ENCODE measurements at places on chromosomes 3 and 15.

DNA sequence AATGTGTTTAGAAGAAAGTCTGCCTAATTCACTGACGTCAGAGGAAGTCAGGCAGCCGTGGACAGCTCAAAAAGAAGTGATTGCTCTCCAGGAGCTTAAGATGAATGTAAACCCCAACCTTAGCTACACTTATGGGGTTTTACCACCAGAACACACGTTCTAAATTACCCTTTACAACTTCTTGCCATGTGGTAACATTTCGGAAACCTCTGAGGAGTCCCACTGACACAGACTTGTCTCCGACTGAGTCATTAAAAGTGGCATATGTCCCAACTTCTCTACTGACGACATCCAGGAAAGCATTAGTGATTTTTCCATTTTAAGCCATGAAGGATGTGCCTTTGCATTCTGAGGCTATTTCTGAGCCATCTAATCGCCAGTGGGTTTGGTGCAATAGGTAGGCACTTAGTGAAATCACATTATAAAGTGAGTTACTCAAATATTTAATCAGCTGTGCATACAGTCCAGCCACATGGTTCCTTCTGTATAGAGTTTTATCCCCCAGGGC lies 32.4 kb downstream of the C2CD4A start:
- no peak for DNase-seq

DNA sequence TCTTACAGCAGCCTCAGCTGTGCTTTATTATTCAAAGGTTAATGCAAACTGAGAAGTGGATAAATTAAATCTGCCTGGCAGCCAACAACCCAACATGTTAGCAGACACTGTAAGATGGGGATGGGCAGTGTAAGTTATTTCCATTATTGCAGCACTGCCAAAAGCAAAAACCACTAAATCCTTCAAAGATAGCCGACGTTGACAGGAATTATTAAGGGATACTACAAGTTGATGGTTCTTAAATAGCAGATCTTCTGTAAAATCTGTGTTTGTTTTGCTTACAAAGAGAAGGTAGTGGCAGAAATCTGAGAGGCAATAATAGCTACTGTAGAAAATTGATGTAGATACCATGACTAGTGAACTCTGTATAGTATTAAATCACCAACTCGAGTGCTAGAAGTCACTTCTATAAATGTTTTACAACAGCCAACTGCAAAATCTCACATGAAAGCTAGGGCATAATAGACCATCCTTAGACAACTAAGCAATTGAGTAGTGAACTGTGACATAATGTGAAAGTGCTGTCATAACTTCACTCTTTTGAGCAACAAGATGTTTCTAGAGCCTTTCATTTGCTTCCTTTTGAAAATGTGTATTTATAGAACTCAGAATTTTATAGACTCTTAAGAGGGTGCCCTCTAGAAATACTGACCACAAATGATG lies 278.6 kb downstream of the UBE2E2 start:
- no peak for DNase-seq

DNA sequence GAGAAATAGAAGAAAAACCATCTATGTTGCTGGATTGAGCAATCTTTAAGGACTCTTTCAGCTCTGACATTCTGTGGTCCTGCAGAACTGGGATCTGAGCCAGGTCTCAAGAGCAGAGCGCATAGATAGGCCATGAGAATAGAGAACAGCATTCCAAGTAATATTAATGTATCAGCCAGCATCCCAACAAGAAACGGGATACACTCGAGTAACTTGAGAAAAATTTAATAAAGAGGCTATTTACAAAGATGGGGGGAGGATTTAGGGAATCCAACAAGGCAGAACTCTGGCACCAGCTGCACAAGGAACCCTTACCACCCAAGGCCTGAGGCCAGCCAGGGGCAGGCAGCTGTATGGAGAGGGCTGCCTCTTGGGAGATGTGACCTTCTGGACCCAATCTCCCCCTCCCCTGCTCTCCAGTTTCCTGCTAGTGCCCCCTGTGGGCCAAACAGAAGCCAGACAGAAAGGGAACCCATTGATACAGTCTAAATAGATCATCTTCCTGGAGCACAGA lies 8.2 kb downstream of the TMOD2 start:
- DNase-seq: peak; percentile 58

DNA sequence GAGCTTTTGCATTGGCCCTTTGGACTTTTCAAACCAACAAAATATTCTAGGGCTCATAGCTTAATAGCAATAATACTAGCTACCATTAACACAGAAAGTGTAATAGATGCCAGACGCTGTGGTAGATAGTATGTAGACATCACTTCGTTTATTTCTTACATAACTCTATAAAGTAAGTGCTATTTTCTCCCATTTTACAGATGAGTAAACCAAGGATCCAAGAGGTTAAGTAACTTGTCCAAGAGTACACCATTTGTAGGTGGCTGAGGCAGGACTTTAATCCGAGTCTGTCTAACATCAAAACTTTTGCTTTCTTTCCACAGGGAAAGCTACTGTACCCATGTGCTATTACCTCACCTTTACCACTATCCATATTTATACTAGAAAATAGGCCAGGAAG lies 12.0 kb downstream of the EID1 start:
- no peak for DNase-seq

GRCh38 chr3:27544372-27544865 lies 60.2 kb upstream of the SLC4A7 start:
- DNase-seq: no peak

GRCh38 chr15:77493324-77493907 lies 72.7 kb downstream of the HMG20A start:
- no peak for DNase-seq

- no peak for DNase-seq
Observed at GRCh38 chr3:97736928-97737327, 27.6 kb upstream of the ARL6 start.

DNA sequence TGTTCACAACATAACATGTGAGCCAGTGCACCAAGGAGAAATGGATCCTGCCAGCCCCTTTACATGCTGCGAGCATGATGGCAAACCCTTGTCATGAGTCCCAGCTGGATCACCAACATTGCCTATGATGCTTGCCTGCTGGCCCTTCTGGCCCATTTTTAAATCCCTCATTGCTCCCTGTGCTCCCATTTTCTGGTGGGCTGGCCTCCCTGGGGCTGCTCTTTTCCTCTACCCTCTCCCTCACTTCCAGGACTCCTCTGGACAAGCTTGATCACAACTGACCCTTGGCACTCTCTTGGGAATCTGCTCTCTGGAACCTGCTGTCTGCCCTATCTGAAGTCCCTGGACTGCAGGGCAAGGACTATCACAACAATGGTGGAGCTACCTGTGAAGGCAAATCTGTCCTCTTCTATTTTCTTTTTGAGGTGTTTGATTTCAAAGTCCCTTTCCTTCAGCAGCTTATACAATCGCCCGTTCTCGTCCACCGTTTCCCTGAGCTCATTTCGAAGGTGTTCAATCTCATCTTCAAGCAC lies 16.3 kb downstream of the CCDC13 start:
- no peak for DNase-seq

GRCh38 chr3:196192524-196193051 lies 18.6 kb downstream of the ZDHHC19 start:
- peak; percentile 73 for DNase-seq

GRCh38 chr3:165895919-165896318 lies 58.7 kb upstream of the BCHE start:
- no peak for DNase-seq

DNA sequence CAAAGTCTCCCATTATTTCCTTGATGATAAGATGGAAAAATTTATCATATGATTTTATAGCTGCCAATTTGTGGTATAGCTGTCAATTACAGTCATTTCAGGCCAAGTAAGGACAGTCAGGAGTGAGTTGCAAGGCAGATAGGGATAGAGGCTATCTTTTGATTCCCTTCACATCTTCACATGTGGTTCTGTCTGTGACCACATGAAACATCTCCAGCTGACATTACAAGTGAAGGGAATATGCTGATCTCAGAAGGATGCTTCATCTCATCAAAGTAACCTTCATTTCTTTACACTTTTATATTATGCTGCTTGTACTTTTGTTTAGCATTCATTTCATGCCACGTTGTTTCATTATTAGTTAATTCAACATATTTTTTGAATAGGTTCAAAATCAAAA lies 136.9 kb upstream of the CFAP20DC start:
- no peak for DNase-seq

DNA sequence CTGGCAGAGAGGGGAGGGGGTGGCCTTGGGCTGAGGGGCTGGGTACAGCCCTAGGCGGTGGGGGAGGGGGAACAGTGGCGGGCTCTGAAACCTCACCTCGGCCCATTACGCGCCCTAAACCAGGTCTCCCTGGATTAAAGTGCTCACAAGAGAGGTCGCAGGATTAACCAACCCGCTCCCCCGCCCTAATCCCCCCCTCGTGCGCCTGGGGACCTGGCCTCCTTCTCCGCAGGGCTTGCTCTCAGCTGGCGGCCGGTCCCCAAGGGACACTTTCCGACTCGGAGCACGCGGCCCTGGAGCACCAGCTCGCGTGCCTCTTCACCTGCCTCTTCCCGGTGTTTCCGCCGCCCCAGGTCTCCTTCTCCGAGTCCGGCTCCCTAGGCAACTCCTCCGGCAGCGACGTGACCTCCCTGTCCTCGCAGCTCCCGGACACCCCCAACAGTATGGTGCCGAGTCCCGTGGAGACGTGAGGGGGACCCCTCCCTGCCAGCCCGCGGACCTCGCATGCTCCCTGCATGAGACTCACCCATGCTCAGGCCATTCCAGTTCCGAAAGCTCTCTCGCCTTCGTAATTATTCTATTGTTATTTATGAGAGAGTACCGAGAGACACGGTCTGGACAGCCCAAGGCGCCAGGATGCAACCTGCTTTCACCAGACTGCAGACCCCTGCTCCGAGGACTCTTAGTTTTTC lies 4.9 kb downstream of the ISL2 start:
- peak; percentile 45 for DNase-seq

DNA sequence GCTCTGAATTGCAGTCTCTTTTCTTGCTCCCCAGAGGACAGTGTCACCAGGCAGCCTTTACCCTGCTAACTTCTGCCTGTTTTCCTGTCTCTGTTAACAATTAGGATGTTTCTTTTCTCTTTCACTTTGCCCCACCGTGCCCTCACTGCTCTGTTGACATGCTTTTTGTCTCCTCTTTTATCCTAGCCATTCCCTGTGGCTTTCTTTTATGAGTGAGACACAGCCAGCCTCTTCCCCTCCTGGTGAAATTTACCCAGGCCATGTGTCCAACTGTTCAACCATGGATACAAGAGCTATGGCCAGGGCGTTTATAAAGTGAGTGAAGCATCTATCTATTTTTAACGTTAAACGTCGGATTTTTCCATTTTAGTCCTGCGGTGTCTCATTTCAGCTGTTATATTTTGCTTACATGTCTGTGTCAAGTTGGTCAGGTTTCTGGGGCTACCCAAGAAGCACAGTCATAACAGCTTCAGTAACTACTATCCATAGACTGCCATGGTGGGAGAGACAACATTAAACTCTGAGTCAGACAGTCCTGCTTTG lies 443.2 kb upstream of the AZI2 start:
- no peak for DNase-seq

DNA sequence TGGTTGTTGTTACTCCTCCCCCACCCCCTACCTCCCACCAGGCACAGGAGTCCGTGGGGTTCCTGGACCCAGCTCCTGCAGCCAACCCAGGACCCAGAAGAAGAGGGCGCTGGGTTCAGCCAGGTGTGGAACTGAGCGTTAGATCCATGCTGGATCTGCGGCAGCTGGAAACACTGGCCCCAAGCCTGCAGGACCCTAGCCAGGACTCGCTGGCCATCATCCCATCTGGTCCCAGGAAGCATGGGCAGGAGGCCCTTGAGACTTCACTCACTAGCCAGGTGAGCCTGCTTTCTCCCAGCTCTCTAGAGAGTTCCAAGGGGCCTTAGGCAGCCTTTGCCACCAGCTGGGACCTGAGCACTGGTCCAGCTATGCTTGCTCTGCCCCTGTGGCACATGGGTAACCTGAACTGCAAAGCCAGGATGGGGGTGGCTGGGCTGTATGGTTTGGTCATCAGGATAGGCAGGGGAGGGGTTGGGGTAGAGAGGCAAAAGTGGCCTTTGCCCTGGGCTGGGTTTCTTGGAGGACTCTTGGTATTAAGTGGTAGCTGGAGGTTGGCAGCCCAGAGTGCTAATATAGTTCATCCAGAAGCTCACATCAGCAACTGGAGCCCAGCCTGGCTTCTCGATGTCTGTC lies 7.0 kb upstream of the JMJD7 start:
- no peak for DNase-seq

DNA sequence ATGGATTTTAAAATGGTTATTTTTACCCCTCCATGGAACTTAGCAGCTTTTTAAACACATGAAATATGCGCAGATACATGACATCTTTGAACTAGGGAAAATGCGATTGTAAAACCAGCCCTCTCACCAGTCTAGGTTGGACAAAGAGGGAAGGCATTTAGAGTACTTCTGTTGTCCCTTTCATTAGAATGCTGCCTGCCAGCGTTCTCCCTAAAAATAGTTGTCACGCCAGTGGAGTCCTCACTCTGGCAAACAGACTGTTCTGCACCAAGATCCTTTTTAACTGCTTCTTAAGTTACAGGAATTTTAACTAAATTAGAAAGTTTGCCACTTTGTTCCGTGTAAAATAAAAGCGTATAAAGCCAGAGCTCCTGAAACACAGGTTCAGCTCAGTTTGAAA lies 295.3 kb downstream of the VPS13C start:
- no peak for DNase-seq

DNA sequence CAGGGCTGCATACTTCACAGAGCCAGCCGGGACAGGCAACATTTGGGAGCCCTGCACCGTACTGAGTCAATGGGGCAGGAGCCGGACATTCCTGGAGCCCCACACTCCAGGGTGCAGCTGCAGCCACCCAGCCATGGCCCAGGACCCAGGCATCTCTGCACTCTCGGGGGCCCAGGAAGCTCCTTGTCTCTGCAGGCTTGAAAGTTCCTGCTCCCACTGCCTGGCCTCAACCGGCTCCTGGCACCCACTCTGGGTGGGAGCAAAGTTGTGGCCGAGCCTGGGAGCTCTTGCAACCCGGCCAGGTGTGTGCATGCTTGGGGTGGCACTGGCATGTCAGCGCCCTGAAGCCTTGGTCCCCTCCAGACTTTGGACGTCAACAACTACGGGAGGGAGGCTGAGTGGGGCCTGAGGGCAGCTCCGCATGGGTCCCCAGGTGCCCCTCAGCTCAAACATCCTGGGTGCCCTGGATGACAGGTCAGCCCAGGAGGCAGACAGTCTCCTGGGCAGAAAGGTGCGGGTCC lies 833.5 kb upstream of the CADM2 start:
- DNase-seq: no peak

DNA sequence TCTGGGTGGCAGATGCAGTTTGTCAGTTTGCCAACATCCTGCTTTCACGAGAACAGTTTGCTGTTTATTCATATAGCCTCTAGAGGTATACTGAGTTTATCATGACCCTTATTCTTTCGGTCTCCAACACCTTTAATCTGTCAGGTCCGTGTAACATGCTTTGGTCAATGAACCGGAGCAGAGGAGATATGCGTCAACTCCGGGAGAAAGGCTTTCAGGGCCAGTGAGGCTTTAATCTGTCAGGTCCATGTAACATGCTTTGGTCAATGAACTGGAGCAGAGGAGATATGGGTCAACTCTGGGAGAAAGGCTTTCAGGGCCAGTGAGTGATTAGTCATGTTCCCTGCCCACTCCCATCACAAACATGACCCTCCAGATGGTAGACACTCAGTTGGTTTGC lies 16.9 kb upstream of the GPD1L start:
- DNase-seq: no peak

- DNase-seq: no peak
Observed at GRCh38 chr15:35657679-35658311, 111.8 kb upstream of the DPH6 start.
